H7 (cell line): ENCODE measurements at places on chromosomes 3 and 15. TPM values are rescaled to one million over a fixed set of nuclear protein-coding genes. Genes with fewer than 3 reads are reported as not detected.

Gene CP
- total RNA-seq, result 0.21 and 0.59 TPM in 2 replicates

GRCh38 chr15:78272316-78272715 lies 8.0 kb downstream of the DNAJA4 start:
- peak; percentile 41 for DNase-seq

DNA sequence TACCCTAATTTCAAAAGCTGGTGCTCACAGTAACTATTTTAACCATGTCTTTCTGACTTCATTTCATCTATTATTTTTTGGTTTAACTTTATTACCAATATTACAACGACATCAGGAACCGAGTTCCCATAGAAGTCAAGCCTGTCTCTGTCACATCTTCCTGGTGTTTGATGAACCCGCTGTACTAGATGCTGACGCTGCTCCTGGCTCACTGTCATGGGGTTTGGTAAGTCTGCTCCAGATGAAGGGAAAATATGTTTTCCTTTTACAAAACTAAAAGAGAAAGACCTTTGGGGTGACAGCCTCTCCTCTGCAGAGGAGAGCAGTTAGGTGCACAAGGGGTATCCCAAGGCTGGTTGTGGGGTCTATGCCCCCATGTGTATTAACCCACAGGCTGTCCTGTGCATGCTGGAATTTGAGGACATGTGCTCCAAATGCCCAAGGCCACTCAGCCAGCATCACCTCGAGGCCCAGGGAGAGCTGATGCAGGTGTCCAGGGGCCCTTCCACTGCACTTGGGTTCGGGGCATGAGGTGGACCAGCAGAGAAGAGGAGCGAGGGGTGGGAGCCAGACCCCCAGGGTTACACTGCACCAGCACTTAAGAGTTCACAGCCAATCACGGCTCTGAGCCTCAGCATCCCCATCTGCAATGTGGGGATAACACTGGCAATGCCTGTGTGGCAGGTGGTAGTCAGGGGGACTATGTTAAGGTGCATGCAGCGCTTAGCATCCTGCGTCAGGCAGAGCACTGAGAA lies 62.2 kb downstream of the ATP10A start:
- peak; percentile 21 for DNase-seq

- DNase-seq, result no peak
These were observed 91.5 kb downstream of the ITPR1 start for GRCh38 chr3:4584456-4585249.

DNA sequence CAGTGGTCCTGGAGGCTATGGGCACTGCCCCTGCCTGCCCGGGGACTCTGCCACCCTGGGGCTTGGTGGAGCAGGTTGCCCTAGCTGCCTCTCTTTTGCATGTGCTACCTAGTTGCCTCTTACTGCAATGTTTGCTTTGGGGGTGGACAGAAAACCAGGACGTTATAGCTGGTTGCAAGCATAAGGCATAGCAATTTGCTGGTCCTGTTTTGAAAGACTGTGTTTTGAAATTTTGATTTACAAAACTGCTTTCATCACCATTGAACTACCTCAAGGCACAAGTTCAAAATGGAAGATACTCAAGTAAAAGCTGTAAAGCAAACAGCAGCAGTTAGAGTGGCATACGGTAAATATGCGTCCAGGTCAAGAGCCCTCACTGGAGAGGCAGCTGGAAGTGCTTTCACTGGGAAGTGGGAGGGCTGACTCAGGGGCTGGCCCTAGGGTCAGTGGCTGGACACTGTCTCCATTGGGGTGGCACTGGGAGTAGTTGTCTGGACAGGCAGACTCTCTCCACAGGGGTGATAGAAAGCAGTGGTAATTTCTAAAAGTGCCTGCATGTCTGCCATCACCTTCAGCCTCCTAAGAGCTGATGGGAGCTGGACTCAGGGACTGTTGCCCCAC lies 138.1 kb downstream of the CHDH start:
- no peak for DNase-seq
